Right hindlimb (tissue), 1 donor: ENCODE measurements at places on chromosomes 5 and 9.

GRCh38 chr5:52010454-52010853 lies 627.2 kb downstream of the ISL1 start:
- DNase-seq, result no peak

GRCh38 chr5:164663198-164663989 lies 1158.0 kb downstream of the MAT2B start:
- no peak for DNase-seq

- DNase-seq, result no peak
These were observed 4.4 kb downstream of the TGFBI start for GRCh38 chr5:136033234-136033633.

DNA sequence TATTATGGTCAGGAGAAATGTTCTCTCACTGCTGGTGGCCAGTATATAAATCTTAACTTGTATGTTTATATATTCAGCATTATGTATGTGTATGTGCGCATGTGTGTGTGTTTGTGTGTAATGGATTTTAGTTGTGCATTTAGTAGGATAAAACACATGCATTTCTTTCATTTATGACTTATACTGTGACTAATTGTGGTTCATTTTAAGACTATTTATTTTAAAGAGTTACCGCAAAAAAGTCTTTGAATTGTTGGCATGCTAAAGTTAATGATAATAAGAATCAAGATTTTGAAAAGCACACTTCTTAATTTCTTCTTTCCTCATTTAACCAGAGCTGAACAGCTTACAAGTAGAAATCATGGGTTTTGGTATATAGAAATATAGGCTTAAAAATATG lies 60.9 kb downstream of the RAI14 start:
- DNase-seq, result no peak

- no peak for DNase-seq
These were observed 4.8 kb upstream of the C5orf47 start for GRCh38 chr5:173984218-173984617.

DNA sequence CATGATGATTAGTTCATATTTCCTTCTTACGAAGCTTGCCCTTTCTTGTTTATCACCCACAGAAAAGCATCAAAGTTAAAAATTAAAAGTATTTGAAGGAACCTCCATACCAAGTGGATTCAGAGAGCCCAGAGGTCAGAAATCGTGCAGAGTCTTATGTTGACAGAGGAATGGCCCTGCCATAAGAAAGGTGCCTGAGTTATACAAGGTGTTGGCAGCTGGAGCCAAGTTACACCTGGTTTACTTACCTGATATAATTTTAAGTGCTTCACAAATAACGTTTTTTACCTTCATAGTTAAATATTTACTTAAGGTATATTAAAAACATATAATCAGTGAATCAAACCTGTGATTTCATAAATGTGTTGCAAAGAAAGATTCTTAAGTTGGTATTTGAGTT lies 42.3 kb upstream of the DHFR start:
- DNase-seq, result no peak

- DNase-seq, result no peak
These were observed 19.8 kb downstream of the TDRD7 start for GRCh38 chr9:97431549-97432143.

- no peak for DNase-seq
These were observed 46.6 kb downstream of the RMI1 start for GRCh38 chr9:84027201-84027600.

GRCh38 chr5:43774881-43775399 lies 172.0 kb downstream of the NNT start:
- DNase-seq, result no peak

GRCh38 chr5:96076451-96076850 lies 114.8 kb upstream of the ELL2 start:
- no peak for DNase-seq

DNA sequence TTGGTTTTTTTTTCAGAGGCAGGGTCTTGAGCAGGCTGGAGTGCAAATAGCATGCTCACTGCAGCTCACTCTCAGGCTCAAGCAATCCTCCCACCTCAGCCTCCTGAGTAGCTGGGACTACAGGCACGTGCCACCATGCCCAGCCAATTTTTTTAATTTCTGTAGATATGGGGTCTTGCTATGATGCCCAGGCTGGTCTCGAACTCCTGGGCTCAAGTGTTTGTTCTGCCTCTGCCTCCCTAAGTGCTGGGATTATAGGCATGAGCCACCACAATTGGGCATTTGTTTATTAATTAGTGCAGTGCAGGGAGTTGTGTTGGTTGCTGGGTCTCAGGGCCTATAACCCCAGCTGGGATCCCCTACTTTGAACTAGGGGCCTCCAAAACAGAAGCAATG lies 47.0 kb downstream of the CXXC5 start:
- DNase-seq, result peak; percentile 6

DNA sequence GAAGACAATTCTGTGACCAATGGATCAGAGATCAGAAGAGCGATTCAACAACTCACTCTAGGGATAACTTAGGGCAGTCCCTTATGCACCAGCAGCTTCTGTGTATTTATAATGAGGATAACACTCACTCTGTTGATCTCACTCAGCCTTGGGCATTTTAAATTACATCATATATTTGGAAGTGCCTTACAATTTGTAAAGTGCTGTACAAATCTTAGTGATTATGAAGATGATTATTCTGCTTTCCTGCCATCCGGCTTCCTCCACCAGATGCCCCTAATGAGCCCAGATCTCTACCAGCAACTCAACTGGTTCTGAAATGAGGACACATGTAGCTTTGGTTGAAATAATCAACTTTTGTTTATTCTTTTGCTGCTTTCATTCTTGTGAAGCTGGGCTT lies 105.3 kb downstream of the PCSK1 start:
- DNase-seq, result no peak

GRCh38 chr5:1374030-1374678 lies 29.3 kb upstream of the CLPTM1L start:
- DNase-seq, result no peak

GRCh38 chr5:169832304-169832703 lies 148.0 kb downstream of the INSYN2B start:
- DNase-seq, result no peak

DNA sequence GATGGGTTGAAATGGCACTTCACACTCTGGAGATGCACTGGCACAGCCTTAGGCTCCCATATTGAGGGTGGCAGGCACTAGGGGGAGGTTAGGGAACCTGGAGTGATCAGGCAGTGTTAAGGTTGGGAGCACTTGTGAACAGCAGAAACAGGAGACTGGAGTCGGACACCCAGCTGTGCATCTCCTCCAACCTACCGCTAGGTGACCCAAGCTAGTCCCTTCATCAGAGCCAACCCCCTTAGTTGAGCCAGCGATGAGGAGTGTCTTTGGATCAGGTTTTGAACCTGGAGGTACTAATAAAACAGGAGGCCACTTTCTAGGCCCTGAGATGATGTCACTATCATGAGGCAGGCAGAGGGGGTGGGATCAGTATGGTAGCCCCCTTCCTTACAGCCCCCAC lies 1.7 kb downstream of the ACTL7B start:
- DNase-seq, result no peak

DNA sequence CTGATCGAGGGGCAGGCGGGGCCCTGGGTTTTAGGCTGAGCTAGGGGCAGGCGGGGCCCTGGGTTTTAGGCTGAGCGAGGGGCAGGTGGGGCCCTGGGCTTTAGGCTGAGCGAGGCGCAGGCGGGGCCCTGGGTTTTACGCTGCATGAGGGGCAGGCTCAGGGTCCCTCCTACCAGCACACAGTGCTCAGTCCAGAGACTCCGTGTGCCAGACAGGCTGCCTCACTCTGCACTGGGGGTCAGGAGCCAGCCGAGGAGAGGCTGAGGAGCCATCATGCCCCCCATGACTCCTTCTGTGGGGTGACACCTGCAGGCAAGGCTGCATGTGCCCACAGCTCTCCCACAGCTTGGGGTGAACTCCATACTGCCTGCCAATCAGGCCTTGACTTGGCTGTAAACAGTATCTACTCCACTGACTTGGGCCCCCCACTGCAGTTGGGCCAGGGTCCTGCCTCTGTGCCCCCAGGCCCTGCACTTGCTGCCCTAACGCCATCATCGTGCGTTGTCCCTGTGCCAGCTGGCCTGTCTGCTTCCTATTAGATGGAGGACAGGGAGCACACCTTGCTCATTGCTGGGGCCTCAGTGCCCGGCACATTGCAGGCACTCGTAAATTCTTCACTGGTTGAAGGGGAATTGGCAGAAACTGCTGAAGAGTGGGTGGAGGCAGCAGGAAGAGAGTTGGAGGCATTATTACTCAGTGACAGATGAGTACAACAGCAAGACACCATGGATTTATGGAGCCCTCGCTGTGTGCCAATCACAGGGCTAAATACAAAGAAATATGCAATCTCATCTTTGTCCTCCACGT lies 78.6 kb downstream of the AMBP start:
- no peak for DNase-seq

- DNase-seq, result no peak
These were observed 328.3 kb downstream of the TMEM167A start for GRCh38 chr5:82748688-82749460.

DNA sequence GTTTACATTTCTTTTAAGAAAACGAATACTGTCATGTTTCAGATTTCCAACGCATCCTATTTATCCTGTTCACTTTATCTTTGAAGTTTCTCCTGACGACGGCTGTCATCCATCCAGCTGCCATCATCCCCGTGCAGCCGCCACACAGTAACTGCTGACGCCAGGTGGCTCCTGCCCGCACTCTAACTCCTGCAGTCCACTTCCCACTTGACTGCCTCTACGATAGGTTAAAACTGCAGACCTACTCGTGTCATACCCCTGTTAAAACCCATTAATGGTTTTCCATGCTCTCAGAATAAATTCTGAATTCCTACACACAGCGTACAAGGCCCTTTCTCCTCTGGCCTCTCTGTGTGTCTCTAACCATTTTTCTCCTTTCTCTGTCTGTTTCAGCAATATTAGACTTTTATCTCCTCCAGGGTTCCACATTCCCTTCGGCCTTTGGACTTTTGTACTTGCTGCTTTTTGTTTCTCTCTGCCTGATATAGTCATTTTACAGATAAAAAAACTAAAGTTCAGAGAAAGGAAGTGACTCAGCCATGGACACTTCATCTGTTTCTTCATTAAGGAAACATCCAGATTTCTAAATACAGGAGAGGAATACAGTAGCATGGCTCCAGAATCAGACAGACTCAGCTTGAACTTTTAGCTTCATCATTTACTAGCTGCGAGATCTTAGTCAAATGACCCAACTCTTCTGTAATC lies 84.9 kb downstream of the ADAMTS12 start:
- no peak for DNase-seq

DNA sequence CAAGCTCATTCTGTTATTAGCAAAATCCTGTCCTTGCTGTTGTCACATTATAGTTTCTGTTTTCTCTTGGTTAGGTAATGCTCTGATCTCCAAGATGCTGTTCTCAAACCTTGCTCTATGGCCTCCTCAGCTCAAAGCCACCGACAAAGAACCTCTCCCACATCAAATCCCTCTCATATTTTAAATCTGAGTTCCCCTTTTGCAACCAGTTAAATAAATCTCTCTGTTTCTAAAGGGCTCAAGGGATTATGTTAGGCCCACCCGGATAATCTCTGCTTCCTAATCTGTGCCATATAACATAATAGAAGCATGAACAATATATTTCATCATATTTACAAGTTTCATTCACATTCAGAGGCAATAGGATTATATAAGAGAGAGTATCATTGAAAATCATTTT lies 286.0 kb downstream of the CYLC2 start:
- DNase-seq, result no peak

DNA sequence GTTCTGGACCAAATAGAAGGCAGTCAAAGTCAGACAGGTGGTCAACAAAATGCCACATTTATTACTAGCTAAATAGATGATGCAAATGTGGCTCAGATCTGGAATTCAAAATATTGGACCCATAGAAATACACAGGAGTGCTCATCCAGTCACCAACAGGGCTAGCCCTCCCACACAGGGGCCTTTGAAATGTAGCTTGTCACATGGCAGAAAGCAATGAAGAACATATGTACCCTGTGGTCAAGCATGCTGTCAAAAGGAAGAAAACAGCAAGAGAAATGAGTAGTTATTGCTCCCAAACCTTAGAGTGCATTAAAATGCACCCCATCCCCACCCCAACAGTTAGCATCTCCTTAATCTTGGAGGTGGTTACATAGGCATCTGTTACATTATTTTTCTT lies 20.9 kb upstream of the CCDC112 start:
- DNase-seq, result no peak

DNA sequence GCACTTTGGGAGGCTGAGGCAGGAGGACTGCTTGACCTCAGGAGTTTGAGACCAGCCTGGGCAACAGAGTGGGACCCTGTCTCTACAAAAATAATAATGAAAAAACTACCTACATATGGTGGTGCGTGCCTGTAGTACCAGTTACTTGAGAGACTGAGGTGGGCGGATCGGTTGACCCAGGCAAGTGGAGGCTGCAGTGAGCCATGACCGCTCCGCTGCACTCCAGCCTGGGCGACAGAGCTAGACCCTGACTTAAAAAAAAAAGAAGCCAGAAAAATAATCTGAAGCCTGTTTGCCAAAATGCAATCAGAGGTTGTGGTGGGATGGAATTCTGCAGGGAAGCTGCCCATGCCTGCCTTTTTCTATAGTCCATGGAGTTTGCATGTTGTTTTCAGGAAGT lies 50.4 kb upstream of the GGTA1 start:
- DNase-seq, result no peak

- DNase-seq, result no peak
These were observed 336.7 kb upstream of the KIF2A start for GRCh38 chr5:61969347-61969746.

- peak; percentile 85 for DNase-seq
These were observed 8.3 kb downstream of the CDK5RAP2 start for GRCh38 chr9:120571443-120572257.

DNA sequence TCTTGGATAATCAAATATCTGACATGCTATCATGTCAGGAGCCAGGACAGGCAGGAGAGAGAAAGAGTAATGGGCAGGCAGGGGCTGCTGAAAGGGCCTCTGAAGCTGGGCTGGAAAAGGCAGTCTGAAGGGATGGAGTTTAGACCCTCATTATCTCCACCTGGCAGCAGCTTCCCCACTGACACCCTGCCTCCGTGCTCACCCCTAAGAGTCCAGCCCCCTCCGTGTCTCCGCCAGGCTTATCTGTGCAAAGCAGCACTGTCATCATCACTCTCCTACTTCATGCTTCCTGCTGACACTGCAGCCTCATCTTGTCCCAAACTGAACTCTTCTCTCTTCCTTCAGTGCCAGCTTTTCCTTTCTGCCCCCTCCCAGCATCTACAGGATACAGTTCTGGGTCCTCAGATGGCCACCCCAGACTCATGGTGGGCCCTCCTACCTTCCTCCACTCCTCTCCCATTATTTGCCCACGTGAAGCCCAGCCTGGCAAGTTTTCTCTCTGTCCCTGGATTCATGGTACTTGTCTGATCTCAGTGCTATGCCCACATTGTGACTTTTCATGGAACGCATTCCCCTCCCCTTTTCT lies 70.9 kb upstream of the KLF9 start:
- no peak for DNase-seq

DNA sequence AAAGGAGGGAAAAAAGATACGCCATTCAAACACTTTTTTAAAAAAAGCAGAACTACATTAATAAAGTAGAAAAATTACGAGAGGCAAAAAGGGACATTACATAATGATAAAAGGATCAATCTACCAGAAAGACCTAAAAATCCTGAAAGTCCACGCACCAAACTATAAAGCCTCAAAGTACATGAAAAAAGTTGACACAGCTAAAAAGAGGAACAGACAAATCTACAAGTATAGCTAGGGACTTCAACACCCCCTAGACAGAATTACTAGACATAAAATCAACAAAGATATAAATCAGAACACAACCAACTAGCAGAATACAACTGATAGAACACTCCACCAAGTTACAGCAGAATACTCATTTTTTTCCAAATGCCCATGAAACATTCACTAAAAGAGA lies 11.1 kb downstream of the CAMSAP1 start:
- no peak for DNase-seq
